NCI-H1436 (cell line): ENCODE measurements at places on chromosomes 13 and 19.

GRCh38 chr19:5717215-5717935, 2.6 kb downstream of the LONP1 start:
- DNase-seq, result no peak

DNA sequence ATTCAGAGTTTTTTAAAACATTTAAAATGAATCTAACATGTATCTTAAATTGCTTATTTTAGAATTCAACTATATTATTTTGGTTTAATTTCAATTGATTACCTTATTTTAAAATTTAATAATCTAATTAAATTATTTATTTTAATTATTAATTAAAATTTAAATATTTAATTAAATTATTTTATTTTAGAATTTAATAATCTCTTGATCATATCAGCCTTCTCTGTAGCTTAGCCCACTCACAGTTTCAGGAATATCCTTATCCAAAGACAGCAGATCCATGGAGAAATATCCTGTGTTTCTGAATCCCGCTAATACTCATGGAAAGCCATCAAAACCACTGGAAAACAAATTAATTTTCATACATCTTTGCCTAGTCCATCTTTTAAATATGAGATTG, 1669.2 kb downstream of the PCDH9 start:
- DNase-seq, result no peak

DNA sequence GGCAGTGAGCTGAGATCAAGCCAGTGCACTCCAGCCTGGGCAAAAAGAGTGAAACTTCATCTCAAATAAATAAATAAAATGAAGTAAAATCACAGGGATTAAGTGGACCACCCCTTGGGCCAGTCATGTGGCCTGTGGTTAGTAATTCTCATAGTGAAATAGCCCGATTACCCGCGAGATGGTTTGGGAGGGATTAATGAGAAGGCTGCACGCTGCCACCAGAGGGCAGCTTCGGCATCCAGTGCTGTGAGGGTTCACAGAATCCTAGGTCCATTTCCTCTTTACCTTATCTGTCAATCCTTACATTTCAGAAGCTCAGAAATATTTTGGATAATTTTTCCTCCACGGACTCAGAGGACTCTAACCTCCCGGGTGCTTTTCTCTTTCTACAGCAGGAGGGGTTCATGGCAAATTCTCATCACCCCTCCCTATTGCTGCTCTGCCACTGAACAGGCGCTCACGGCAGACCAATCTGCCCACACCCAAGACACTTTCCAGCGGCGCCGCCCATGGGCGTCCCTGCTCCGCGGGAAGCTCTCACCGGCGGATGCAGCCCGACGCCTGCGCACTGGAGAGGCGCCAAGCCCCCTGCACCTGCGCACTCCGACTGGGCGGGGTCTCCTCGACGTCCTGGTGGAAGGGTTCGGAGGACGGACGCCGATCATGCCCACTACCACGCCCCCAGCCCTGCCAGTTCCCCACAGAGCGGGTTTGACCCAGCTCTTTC, 11.0 kb downstream of the ZNF835 start:
- no peak for DNase-seq

DNA sequence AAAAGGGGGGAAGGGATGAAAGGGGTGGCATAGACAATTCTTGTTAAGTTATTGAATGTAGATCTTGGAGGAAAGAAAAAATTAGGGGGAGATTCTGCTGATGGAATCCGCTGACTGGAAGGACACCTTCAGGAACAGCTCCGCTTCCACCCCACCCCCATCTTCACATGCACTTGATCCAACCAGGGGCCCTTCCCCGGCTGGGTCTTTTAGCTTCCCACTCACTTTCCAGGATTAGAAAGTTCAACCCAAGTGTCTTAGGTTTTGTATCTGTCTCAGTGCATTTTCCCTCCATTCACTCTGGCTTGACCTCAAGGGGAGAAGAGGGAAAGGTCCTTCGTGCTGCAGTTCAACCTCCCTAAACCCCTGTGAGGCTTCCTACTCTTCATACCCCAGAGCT, 141.4 kb downstream of the IRS2 start:
- no peak for DNase-seq
